ENCODE measurements at places on chromosomes 11 and 22.

- no peak for DNase-seq
These were observed 1080.8 kb upstream of the TENM4 start for GRCh38 chr11:80521592-80521991.

- no peak for DNase-seq
These were observed 35.9 kb downstream of the ST3GAL4 start for GRCh38 chr11:126391286-126391954.

DNA sequence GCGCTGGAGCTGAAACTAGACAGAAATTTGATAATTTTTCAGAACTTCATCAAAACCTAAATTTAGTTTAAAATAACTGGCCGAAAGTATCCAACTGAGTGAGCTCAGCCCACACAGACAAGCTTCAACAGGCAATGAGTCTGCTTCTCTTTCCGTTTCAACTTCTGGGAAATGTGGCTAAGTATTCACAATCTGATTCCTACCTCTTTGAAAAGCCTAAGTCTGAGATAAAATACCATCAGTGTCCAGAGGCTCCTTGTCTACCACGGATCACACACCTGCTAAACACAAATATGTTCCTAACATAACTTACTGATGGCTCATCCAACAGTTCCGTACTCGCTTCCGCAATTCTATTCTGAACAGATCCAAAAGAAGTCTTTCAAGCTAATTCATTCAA, 8.5 kb downstream of the SIK3 start:
- no peak for DNase-seq

DNA sequence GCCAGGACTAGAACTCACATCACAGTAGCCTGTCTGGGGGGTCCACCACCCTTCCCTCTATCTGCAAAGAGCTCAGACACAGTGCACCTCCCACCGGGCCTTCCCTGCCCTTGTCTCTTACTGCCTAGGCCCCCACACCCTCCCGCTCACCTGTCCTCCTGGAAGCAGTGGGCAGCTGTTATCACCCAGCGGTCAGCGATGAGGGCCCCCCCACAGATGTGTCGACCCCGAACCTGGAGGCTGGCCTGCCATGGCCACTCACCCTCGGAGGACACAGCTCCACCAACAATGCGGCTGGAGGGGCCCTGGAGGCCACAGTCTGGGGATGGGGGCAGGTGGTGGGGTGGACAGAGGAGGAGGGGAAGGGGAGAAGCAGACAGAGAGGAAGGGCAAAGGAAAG, 18.8 kb downstream of the KCTD17 start:
- no peak for DNase-seq

GRCh38 chr11:70176940-70177689, 26.0 kb upstream of the FADD start:
- DNase-seq, result peak; percentile 18

DNA sequence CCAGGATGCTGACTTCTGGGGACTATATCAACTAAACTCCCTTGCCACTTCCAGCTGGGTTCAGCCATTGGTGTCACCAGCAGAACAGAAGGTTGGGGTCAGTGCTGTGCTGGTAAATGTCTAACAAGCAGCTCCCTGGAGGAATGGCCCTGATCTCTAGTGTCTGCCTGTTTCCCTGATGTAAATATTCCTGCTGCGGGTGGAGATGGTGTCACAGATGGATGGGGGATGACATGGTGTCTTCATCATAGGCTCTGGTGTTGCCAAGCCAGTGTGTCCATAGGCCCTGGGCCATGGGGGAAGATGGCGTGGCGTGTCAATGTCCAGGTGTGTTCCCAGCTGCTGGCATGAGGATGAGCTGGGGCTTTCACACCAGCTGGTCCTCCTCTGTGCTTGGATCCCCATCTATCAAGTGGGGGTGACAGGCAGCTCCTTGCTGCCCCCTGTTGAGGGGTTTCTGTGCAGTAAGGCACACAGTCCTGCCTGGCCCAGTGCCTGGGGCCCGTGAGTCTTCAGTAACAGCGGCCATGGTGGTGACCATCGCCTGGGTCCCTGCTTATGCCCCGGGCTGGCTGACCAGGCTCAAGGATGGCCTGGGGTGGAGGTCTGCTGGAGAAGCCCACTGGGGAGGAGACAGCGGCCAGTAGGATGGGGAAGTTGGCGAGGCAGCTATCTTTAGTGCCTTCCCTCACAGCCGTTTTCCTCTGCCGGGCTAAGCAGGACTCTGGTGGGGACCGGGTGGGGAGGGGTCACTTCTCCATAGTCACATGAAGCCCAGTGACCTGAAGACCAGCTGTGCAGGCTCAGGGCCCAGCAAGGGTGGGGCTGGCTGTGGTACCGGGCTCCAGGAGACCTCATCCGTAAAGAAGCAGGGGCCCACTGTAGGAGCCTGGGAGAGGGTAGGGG, 12.7 kb downstream of the RPL3 start:
- DNase-seq, result peak; percentile 19

Data from activated gamma-delta T cell treated with anti-CD3 and anti-CD28 coated beads, Interleukin-2, amount 50 U/mL, for 16 hours (primary cell).